ENCODE measurements at places on chromosomes 11 and 22. TPM values are rescaled to one million over a fixed set of nuclear protein-coding genes. Genes with fewer than 3 reads are reported as not detected.

Gene TBX10
- total RNA-seq: not detected

Gene LPXN
- total RNA-seq: 3.5 TPM

Gene CNIH2
- not detected for total RNA-seq

Gene AGBL2
- total RNA-seq: not detected

Gene SMIM38
- not detected for total RNA-seq

Gene WDR74
- total RNA-seq: 139 TPM

Gene ART1
- total RNA-seq: not detected
